ENCODE measurements at places on chromosomes 7 and 10.

- DNase-seq = no peak
Observed at GRCh38 chr7:2383543-2384274, 19.7 kb upstream of the CHST12 start.

DNA sequence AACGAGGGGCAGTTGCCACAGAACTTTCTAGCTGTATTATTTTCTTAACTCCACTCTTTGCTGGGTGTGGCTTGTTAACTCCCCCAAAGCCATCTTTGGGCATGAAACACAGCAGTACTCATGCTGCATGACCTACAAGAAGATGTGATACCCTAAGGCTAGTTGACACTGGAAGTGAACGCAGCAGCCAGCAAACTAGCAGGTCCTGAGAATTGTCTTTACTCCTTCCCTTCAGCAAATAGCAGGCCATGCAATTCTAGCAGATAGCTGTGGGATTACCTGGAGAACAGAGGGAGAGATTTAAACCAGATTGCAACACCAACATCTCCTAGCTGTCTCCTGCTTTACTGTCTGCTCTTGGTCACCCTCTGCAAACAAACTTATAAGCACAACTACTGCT, 688.0 kb upstream of the ZWINT start:
- no peak for DNase-seq

GRCh38 chr7:35485436-35485835, 209.5 kb downstream of the HERPUD2 start:
- DNase-seq = no peak

- DNase-seq = no peak
Observed at GRCh38 chr10:45558425-45558824, 114.1 kb downstream of the ZFAND4 start.

DNA sequence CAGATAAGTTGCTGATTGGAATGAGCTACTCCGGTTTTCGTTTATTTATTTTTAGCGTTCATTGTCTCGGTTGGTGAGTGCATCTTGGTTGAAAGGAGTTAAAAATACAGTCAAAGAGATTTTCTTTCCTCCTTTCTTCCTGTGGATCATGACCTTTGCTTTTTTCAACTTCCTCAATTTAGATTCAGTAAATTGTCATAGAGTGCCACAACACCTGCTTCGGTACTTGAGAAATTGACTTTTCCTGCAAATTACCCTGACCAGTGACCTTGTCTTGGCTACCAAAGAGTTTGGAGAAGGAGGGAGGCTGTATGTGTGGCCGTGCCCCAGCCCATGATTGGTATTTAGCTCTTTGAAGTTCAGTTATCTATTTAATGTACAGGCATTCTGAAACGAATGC, 128.7 kb downstream of the FAM204A start:
- DNase-seq = no peak

DNA sequence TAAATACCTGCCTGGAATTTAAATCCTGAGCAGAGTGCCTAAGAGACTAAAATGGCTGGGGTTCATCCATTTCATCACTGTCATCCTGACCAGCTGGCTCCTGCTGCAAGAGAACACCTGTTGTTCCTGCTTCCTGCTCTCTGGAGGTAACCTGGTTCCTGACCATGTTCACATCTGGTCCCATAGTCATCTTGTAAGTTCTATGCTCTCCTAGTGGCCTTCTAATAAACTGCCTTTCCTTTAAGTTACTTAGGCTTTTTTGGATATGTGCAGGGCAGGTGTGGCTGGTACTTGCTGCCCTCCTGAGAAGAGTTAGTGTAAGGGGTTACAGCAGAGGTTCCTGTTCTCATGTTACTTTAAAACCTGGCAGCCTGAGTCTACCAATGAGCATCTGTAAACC, 80.0 kb downstream of the NRCAM start:
- no peak for DNase-seq

- DNase-seq = no peak
Observed at GRCh38 chr7:22372863-22373262, 15.9 kb upstream of the RAPGEF5 start.

- DNase-seq = no peak
Observed at GRCh38 chr7:105452085-105452484, 63.4 kb upstream of the SRPK2 start.

DNA sequence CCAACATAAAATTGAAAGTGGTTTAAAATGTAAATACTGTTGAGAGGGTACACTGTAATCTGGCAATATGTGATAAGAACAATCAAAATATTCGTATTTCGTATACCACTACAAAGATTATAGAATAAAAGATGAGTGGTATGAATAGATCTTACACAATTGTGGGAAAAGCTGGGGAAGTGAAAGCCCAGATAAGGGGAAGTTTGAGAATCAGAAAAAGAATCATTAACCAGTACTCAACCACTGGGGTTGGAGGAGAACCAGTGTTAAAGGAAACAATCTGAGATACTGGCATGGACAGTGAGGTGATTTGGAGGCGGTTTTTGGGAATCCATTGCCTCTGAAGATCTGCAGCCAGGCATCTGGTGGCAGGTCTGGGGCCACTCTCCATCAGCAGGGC, 59.7 kb upstream of the CDK14 start:
- no peak for DNase-seq
